ENCODE measurements at places on chromosomes 7 and 10. TPM values are rescaled to one million over a fixed set of nuclear protein-coding genes. Genes with fewer than 3 reads are reported as not detected.

The FZD8 gene
- total RNA-seq = 0.77 TPM

The ADAM22 gene
- total RNA-seq = 0.51 TPM

The SORBS1 gene
- 0.26 TPM for total RNA-seq

The SPDYE16 gene
- total RNA-seq = 0.17 TPM

The STEAP4 gene
- 0.99 TPM for total RNA-seq

The APBB1IP gene
- 3.1 TPM for total RNA-seq

The NKX2-3 gene
- not detected for total RNA-seq

The TFR2 gene
- not detected for total RNA-seq

The PRLHR gene
- not detected for total RNA-seq

The CUL1 gene
- 39.8 TPM for total RNA-seq

The PHF14 gene
- 29.8 TPM for total RNA-seq

The ZNF804B gene
- total RNA-seq = not detected

The PRPS1L1 gene
- total RNA-seq = not detected

The ATOH7 gene
- total RNA-seq = not detected

The PRSS37 gene
- total RNA-seq = not detected

The RBAK gene
- 6.9 TPM for total RNA-seq

The HTR5A gene
- total RNA-seq = not detected

The TAC1 gene
- total RNA-seq = under 0.01 TPM

The OR2A1 gene
- total RNA-seq = under 0.01 TPM

The ABCC2 gene
- total RNA-seq = 0.66 TPM

The PTPRE gene
- total RNA-seq = 1.8 TPM

The EVX1 gene
- total RNA-seq = not detected

The NUTM2B gene
- 0.51 TPM for total RNA-seq

The UNCX gene
- total RNA-seq = not detected

The HIBADH gene
- 88.7 TPM for total RNA-seq

The GSTO2 gene
- 2.1 TPM for total RNA-seq

The ZNF853 gene
- total RNA-seq = 0.66 TPM

The MCM10 gene
- 0.83 TPM for total RNA-seq

The PIK3CG gene
- total RNA-seq = not detected

The CYP2W1 gene
- not detected for total RNA-seq

The SYNPO2L gene
- under 0.01 TPM for total RNA-seq

The CLCN1 gene
- under 0.01 TPM for total RNA-seq

The GIMAP6 gene
- under 0.01 TPM for total RNA-seq

The SLC13A1 gene
- not detected for total RNA-seq

The VWDE gene
- under 0.01 TPM for total RNA-seq

The LOXL4 gene
- 52.6 TPM for total RNA-seq

The PLEKHS1 gene
- total RNA-seq = not detected

The RAB19 gene
- total RNA-seq = not detected

The OPN1SW gene
- total RNA-seq = not detected

The PURB gene
- total RNA-seq = 15.2 TPM

The SHTN1 gene
- total RNA-seq = 0.26 TPM

The PHKG1 gene
- 1.3 TPM for total RNA-seq

The DNA2 gene
- total RNA-seq = 5.6 TPM

The COX15 gene
- total RNA-seq = 43.9 TPM

The ERLIN1 gene
- 39.0 TPM for total RNA-seq

The MGAM2 gene
- not detected for total RNA-seq

The CTAGE4 gene
- 0.17 TPM for total RNA-seq

The LRGUK gene
- total RNA-seq = under 0.01 TPM

The NAT16 gene
- total RNA-seq = not detected

The PON3 gene
- total RNA-seq = under 0.01 TPM

The METTL27 gene
- 4.9 TPM for total RNA-seq

All from fibroblast of lung (primary cell).